ENCODE measurements at places on chromosomes 7 and 10. TPM values are rescaled to one million over a fixed set of nuclear protein-coding genes. Genes with fewer than 3 reads are reported as not detected.

PPRC1 gene
- total RNA-seq = 56.6 TPM

ZNF425 gene
- total RNA-seq = 0.97 TPM

CACNB2 gene
- total RNA-seq = not detected

PPP1R3C gene
- 20.4 TPM for total RNA-seq

CAMK2B gene
- 0.27 TPM for total RNA-seq

OR2A42 gene
- not detected for total RNA-seq

GPR158 gene
- 0.05 TPM for total RNA-seq

LRRTM3 gene
- not detected for total RNA-seq

RBP3 gene
- not detected for total RNA-seq

SLC13A1 gene
- total RNA-seq = not detected

ASB10 gene
- not detected for total RNA-seq

C1GALT1 gene
- 32.0 TPM for total RNA-seq

UTF1 gene
- not detected for total RNA-seq

RPEL1 gene
- 0.07 TPM for total RNA-seq

TUBAL3 gene
- 0.57 TPM for total RNA-seq

SYT15B gene
- 2.7 TPM for total RNA-seq

TMEM196 gene
- not detected for total RNA-seq

ADAM12 gene
- 5.4 TPM for total RNA-seq

AKR1C3 gene
- total RNA-seq = 1,217 TPM

OR2A5 gene
- not detected for total RNA-seq

DKK1 gene
- 406 TPM for total RNA-seq

CALY gene
- total RNA-seq = 0.54 TPM

RNF133 gene
- not detected for total RNA-seq

INHBA gene
- 0.42 TPM for total RNA-seq

LRRN3 gene
- 0.05 TPM for total RNA-seq

AQP1 gene
- total RNA-seq = 0.36 TPM

SGMS1 gene
- total RNA-seq = 42.4 TPM

VSTM4 gene
- total RNA-seq = 0.35 TPM

ZC3HAV1L gene
- 6.6 TPM for total RNA-seq

HOXA10 gene
- total RNA-seq = 6.8 TPM

PYROXD2 gene
- total RNA-seq = 4.5 TPM

GHRHR gene
- total RNA-seq = not detected

CLCN1 gene
- total RNA-seq = 0.02 TPM

OIT3 gene
- 0.05 TPM for total RNA-seq

SPAM1 gene
- not detected for total RNA-seq

ABCB4 gene
- not detected for total RNA-seq
